Caco-2 (cell line): ENCODE measurements at places on chromosomes 6 and 20. TPM values are rescaled to one million over a fixed set of nuclear protein-coding genes. Genes with fewer than 3 reads are reported as not detected.

DNA sequence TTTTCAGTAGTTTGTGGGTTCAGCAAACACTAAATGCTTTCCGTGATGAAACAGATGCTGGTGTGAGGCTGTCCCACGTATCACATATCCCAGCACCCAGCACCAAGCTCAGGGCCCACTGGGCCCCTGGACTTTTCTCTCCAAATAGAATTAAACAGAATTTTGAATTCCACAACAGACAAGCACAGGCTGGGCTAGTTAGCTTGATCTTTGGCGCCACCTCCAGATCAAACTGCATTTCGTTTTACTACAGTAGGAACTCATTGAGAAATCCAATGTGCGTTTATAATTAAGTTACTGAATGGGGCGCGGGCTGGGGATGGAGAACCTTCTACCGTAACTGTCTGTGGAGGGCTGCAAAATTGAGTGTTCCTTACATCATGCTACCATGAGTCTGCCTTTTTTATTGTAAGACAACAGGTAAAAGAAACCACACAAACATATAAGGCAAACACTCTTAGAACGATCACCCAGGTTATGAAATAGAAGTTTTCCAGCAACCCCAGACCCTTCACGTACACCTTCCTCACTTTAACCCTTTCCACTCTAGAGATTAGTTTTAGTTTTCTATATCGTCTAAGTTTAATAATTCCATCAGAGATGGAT, 107.8 kb downstream of the ZFP64 start:
- peak; percentile 87 for DNase-seq

GRCh38 chr20:10551732-10552724, 116.9 kb downstream of the SLX4IP start:
- no peak for DNase-seq

DNA sequence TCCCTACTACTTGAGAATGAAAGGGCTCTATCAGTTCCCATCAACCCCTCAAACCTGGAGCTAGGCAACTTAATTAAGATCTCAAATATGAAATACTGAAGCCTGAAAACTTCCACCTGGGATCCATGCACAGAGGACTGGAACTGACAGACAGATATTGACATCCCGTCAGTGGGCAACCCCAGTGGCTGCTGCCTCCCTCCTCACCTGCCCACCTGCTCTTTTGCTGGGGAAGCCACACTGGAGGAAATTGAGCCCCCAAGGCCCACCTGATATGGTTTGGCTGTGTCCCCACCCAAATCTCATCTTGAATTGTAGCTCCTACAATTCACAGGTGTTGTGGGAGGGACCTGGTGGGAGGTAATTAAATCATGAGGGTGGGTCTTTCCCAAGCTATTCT, 192.8 kb downstream of the LRFN2 start:
- DNase-seq, result no peak

DNA sequence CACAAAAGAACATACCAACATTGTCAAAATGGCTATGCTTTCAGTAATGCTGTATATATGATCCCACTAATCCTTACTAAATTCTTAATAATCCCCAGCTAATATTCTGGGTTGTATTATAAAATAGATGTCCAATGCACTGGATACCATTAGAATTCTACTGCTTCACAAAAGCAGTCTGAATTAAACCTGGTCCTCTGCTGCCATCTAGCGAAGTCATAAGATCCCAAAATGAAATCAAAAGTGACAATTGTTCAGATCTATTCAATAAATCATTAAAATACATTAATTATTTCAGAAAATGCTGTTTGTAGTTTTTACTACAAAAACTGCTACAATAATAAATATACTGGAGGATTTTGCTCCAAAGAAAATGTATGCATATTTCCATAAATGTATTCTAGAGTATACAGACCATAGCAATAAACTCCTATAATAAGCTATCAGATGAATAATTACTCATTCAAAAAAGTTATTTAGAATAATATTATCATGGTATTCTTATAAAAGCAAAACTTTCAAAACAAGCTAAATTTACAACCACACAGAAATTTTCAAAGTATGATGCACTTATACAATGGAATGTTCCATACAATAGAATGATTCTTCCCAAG, 92.6 kb downstream of the RNGTT start:
- no peak for DNase-seq

- no peak for DNase-seq
These were observed 16.7 kb downstream of the MAP3K4 start for GRCh38 chr6:161008245-161008644.

The WFDC5 gene
- not detected in 2 replicates for total RNA-seq

DNA sequence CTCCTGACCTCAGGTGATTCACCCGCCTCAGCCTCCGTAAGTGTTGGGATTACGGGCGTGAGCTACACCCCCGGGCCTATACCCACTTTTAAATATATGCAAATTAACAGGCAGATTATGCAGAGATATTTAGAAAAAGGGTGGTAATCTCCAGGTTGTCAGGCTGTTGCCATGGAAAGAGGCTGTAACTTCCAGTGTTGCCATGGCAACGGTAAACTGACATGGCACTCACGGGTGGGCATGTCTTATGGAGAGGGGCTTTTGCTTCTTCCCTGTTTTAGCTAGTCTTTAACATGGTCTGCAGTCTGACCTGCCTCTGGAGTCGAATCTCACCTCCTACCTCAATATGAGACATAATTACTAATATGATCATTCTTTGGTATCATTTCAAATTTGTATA, 44.9 kb downstream of the ZNF334 start:
- DNase-seq, result no peak

DNA sequence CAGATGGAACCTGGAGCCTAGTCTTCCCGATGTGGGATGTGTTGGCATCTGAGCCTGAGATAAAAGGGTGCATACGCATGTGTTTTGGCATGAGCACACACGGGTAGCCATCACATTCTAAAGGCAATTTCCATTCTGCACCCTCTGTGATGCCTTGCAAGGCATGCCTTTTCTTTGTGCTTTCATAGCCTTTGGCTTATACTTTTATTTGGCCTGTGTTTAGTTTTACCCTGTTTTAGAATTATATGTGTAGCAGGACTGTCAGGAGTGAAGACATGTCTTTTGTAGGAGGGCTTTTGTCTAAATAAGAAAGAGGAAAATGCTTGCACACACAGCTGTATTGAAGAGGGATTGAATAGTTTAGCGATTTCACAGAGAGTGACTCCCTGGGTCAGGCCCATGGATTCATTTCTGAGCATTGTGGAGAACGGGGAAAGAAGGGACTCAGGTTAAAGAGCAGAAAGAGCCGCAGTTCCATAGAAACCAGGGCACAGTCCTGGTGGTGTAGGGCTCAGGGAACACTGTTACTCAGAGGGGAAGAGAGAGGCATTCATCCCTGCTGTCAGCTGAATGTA, 530.2 kb downstream of the DHX35 start:
- no peak for DNase-seq

GRCh38 chr20:23125159-23125558, 39.0 kb upstream of the CD93 start:
- peak; percentile 38 for DNase-seq

DNA sequence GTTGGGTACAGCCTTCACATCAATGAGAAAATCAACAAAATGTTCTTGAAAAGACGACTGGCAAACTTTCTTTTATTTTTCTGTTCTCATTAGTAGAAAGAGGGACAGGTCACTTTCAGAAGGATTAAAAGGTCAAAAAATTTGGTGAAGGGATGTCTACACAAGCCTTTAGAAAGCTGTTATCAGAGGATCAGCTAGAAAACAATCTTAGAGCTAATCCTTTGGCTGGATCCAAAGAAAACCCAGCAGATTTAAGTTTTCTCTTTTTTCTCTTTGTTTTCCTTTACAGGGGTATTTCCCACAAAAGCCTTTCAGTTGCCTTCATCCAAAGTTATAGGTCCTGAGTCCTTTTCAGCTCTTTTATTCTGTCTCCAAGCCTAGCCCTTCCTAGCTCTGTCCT, 57.3 kb upstream of the EDN1 start:
- DNase-seq, result no peak

The BPIFB2 gene
- total RNA-seq, result not detected in 2 replicates
